Fibroblast of upper back skin (primary cell): ENCODE measurements at places on chromosomes 2 and 18.

- DNase-seq, result peak; percentile 64
These were observed 673.0 kb downstream of the ARHGAP15 start for GRCh38 chr2:143802242-143802641.

DNA sequence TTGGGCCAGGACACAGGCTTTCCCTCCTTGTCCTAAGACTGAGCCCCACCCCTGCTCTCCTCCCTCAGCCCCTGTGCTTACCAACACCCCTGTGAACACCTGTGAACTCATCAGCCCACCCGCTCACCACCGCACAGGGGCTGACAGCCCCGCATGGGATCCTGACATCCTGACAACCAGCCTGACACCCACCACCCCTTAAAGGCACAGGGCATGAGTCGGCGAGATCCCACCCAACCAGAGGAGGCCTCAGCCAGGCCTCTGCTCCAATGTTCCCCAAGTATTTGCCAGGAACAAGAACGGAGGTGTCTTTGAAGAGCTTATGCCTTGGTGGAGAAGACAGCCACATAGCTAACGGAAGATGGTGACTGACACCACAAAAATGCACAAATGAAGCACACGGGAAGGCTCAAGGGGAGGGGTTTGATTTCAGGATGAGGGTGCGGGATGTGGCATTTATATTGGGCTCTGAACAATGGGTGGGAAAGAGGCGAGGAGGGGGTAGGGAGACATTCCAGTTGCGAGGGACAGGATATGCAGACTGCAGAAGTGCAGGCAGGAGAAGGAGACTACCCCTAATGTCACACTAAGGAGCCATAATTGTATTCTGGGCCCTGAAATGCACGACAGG, 11.0 kb downstream of the RAB11FIP5 start:
- peak; percentile 65 for DNase-seq

- peak; percentile 89 for DNase-seq
These were observed 170.3 kb downstream of the GFPT1 start for GRCh38 chr2:69216535-69217332.

DNA sequence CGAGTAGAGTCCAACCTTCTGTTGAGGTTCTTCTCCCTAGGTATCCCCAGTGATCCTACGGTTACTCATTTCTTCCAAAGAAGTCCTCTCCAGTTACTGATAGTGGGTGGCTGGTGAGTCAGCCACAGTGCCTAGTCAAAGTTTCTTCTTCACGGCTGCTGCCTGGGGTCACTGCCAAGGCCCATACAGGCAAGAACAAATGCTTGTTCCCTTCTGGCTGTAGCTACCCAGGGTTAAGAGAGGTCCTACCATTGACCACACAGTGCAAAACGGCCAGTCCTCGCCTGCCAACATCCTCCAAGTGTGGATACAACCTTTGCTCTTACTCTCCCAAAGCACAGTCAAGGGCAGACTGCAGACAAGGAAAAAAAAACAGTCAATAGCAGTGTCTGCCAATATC, 2.9 kb upstream of the PTPN4 start:
- DNase-seq, result peak; percentile 57

- DNase-seq, result peak; percentile 33
These were observed 1.8 kb upstream of the COBLL1 start for GRCh38 chr2:164843346-164843911.

GRCh38 chr2:26890341-26891000, 42.5 kb downstream of the DPYSL5 start:
- no peak for DNase-seq

- peak; percentile 91 for DNase-seq
These were observed 9.4 kb downstream of the BCL11A start for GRCh38 chr2:60544062-60544461.

- no peak for DNase-seq
These were observed 127.0 kb downstream of the EML6 start for GRCh38 chr2:54850171-54851122.

DNA sequence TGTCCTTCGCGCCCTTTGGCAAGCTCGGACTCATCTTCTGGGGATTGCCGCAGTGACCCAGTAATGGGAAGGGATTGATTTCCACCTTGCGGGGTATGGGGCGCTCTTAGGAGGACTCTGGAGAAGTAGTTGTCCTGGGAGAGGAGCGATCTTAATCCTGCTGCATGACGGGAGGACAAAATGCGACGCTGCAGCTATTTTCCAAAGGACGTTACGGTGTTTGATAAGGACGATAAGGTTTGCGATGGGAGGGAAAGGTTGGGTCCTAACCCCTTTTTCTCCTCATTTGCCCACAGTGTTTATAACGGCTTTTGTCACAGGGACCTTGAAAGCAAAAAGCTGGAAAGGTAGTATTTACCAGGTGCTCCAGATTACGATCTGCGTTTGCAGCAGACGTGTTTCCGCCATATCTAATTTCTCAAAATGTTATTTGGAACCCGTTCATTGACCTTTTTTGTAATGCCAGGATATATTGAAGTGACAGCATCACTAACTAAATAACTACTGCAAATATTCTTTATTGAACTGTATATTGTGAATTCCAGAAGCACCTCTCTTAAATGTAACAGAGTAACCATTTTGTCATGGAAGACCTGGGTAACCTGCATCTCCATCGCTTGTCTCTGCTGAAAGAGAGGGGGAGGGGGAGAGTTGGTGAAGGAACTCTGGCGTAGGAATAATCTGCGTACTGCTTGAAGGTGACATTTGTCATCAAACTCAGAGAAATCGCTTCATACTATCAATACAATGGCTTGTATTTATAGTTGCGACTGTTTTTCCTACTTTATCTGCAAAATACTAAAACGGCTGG, 590 bp downstream of the MDH1 start:
- no peak for DNase-seq
